ENCODE measurements at places on chromosomes 1 and 21.

DNA sequence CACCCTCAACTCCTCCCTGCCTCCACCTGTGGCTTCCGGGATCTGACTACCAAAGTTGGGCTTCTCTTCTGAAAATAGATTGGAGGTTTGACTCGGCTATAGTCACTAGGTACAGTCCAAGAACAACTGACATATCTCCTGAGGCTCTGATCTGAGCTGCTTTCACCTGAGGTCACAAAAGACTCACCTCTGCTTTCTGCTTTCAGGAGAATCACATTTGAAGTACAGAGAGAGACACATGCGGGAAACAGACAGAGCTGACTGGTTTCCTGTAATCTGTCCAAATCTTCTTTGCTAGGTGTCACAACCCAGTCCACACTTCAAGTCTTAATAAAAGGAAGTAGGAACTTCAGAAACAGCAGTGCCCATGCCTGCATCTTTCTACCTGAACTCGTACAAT is 245.4 kb upstream of the CHRM3 start:
- no peak for DNase-seq

DNA sequence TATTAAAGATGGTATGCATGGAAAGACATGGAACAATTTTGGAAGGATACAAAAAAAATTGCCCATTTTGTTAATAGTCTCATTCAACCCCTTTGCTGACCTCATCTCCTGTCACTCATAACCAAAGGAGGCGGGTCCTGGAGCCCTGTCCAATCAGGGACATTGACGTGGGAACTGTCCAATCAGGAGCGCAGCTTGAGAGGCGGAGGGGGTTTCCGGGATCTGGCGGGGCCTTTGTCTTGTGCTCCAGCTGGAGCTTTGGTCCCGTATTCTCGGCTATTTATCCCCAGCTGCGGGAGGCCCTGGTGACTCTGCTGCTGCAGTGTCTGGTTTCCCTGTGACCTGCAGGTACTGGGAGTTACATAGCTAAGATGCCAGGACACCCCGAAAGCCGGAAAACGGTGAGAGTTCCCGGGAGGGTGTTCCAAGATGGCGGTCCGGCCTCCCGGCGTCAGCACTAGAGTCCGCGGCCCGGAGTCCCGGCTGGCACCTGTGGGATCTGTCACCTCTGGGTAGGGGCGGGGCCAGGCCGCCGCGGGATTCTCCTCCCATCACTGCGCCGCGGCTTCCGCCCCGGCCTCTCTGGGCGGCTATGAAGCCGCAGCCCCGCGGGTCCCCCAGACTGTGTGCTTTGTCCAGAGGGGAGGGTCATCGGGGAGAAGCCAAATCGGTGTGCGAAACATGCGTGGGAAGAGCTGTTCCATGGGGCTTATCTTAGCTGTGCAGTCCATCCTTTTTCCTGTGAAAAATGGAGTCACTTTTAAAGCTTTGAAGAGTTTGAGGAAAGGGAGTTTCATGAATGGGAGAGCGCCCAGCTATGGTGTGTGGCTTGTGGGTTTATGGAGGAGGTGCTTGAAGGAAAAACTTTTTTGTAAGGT is at the start of gene ZNF678:
Gene ZNF678, plus strand, starts transcription at position 233 of the 878 bp plus-strand sequence. CDS start 87,436 bp downstream, outside the sequence.
- DNase-seq, result peak; percentile 96

DNA sequence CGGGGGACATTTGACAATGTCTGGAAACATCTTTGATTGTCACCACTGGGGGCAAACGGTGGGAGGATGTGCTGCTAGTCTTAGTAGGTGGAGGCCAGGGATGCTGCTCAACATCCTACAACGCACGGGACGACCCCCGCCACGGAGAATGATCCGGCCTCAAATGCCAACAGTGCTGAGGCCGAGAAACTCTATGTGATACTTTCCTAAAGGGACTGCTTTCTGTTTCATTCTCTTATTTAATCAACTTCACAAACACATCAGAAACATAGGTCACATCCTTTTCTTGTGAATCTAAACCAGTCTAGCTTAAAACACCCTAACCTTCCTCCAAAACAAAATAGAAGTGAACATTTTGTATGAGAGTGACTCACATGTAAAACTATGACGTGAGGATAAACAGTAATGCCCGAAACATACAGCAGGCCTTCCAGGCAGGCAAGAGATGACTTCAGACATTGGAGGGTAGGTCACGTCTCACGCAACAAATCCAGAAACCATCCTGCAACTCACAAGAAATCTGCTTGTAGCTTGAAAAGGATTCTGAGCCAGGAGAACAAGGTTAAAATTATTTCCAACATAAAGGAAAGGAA is 37.2 kb upstream of the ETS2 start:
- peak; percentile 33 for DNase-seq

DNA sequence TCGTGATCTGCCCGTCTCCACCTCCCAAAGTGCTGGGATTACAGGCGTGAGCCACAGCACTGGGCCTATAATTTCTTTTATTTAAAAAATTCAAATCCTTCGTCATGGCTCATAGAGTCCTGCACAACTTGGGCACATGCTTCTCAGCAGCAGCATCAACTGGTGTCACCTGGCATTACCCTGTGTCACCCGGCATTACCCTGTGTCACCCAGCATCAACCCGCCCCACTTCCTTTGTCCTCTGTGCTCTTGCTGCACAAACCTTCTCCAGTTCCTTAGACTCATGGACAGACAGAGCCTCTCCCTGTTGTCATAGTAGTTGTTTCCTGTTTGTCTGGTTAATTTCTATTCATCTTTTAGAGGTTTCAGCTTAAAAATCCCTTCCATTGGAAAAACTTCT is 121.2 kb upstream of the SERBP1 start:
- DNase-seq, result no peak

- DNase-seq, result no peak
Measured at GRCh38 chr1:116346943-116347673, 25.9 kb upstream of the ATP1A1 start.

GRCh38 chr1:206864939-206865671 is at the start of gene IL20:
TSS of gene IL20 (plus strand) at chr1:206865623. CDS start at chr1:206865853, 230 bp downstream.
- peak; percentile 62 for DNase-seq

- no peak for DNase-seq
Measured at GRCh38 chr1:154784416-154784815, 85.7 kb downstream of the KCNN3 start.

DNA sequence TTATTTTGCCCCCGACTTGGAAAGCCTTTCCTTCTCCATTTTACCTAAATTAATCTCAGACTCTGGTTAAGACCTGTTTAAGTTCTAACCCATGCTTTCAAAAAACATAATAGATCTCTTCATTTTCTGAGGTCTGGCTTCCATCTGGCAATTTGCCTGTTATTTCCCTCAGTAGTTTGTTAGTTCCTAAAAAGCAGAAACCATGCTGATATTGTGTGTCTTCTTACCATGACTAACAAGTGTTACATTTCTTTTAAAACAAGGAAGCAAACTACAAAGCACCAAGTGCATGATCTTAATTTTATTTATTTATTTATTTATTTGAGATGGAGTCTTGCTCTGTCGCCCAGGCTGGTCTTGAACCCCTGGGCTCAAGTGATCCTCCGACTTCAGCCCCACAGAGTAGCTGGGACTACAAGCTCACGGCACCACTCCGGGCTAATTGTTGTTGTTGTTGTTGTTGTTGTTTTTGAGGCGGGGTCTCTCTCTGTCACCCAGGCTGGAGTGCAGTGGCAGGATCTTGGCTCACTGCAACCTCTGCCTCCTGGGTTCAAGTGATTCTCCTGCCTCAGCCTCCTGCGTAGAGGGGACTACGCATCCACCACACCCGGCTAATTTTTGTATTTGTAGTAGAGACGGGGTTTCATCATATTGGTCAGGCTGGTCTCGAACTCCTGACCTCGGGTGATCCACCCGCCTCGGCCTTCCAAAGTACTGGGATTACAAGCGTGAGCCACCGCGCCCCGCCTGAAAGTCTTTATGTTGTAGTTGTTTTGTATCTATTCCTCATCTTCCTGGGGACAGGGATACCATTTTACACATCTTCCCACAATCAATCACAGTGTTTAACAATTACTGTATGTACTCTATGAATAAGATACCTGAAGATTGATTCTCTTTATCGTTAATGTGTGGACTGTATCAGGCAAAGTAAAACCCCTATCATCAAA is 1.3 kb upstream of the PATJ start:
- DNase-seq, result no peak

GRCh38 chr1:59057211-59057694 is 239.6 kb upstream of the FGGY start:
- no peak for DNase-seq

DNA sequence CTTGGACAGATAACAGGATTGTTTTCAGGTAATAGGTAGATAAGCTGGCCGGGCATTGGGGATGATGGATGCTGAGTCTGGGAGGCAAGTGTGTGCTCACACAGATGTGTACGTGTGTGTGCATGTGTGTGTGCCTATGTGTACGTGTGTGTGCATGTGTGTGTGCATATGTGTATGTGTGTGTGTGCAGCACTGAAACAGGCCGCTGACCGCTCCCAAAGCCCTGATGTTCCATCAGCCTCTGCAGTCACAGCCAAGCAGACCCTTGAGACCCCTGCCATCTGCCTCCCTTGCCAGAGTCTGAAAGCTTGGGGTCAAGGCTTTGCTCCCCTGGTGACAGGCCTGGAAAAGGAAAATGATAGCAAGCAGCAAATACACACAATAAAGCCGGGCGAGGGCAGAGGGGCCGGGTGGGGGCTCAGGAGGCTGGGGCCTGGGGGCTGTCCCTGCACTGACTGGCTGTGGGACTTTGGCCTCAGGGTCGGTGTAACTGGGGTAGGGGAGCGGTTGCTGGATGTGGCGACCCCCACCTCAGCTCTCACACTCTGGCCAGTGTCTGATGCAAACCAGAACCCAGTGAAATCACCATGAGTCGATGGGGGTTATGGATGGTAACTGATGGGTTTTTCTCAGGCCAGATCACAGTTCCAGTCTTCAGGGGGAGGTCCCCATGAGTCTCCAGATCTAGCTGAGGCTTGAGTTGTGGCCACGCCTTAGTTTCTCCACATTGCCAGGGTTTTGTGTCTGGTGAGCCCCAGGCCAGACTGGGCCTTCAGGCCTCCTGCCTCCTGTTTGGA is 9.2 kb upstream of the TNFRSF8 start:
- DNase-seq, result peak; percentile 74

GRCh38 chr1:17697458-17697857 is 57.7 kb upstream of the ACTL8 start:
- no peak for DNase-seq

GRCh38 chr1:9634582-9634981 is 16.9 kb upstream of the PIK3CD start:
- no peak for DNase-seq

DNA sequence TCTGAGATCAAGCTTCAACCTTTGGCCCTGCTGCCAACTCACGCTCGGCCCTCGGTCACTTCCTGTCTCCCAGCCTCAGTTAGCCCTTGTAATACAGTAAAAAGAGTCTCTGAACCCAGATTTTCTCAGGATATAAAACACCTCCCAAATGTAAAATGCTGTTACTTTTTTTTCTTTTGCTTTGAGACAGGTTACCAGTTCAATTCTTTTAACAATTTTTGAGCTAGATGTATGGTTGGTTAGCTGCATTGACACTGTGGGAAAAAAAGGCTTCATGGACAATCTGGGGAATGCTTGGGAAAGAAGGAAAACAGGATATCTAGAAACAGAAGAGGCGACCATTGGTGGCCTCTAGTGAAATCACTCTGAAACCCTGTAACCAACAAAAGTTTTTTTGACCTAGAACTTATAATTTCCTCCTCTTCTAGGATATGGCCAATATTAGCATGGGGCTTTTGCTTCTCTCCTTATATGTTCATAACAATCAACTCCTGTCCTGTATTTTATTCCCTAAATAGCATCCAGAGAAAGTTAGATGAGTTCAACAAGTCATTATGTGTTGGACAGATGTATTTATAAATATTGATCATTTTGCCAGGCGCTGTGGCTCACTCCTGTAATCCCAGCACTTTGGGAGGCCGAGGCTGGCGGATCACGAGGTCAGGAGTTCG is 1.3 kb downstream of the CMPK1 start:
- no peak for DNase-seq

GRCh38 chr21:42745511-42746239 is 92.3 kb downstream of the PDE9A start:
- DNase-seq, result no peak

- no peak for DNase-seq
Measured at GRCh38 chr1:55316947-55317662, 101.9 kb upstream of the USP24 start.

DNA sequence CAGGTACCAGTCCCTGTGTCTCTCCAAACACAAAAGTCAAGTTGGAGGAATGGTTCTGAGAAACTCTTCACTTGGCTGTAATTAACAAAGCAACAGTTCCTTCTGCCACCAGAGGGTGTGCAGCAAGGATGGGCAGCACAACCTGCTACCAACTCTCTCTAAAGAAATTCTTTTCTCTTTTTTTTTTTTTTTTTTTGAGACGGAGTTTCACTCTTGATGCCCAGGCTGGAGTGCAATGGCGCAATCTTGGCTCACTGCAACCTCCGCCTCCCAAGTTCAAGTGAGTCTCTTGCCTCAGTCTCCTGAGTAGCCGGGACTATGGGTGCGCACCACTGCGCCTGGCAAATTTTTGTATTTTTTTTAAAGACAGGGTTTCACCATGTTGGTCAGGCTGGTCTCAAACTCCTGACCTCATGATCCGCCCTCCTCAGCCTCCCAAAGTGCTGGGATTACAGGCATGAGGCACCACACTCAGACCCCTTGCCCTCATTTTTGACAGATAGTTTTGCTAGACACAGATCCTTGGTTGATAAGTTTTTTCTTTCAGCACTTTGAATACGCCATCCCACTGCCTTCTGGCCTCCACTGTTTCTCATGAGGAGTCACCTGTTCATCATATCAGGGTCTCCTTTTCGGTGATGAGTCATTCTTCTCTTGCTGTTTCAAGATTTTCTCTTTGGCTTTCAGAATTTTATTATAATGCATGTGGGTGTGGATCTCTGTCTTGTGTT is 12.1 kb upstream of the DEGS1 start:
- no peak for DNase-seq

DNA sequence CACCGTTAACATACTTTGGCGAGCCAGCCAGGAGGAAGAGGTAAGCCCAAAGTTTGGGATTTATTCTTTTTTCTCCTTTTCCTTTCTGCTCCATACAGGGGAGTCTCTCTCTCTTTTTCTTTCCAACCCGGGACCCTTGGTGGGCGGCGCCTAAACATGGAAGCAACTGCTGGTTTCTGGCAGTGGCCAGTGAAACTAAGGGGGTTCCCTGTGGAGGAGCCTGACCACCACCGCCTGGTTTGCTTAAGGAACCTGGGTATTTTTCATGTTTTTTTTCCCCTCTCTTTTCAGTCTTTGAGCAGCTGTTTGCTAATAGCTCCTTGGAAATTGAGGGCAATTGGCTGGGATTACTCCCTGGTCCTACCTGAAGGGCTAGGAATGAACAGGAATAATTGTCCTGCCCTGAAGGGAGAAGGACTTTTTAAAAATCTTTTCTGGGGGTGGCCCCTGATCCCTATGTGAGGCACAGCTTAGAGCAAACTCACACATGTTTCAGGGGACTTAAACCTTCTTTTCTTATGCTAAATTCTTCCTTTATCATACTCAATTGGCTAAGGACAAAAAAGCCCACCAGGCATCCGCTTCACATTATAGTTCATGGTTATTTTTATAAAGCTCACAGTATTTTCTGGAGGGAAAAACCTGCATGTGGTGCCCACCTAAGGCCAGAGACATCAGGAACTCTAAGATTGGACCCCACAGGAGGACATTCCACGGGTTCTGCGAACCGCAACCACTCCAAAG is 61.3 kb upstream of the PLD5 start:
- no peak for DNase-seq

All from GM13976 (cell line).